Tibial nerve (tissue), 4 donors: ENCODE measurements at places on chromosomes 11 and 22. TPM values are rescaled to one million over a fixed set of nuclear protein-coding genes. Genes with fewer than 3 reads are reported as not detected.

APOBEC3A gene
- total RNA-seq, result not detected

DNA sequence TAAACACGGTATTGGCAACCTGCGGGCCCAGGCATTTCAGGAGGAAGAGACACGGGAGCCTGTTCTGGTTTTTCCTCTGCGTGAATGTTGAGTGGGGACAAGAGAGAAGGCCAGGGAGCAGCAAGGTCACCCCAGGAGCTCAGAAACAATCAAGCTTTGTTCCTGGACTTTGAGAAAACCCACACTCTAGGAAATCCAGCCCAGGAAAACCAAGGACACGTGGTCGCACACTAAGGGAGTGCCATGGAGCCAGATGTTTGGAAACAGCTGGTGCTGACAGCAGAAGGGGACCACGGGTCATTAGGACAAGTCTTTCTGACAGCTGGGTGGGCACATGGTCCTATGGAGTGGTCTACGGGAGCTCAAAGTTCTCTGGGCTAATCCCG is 44.1 kb downstream of the MYH9 start:
- no peak overlapping the region for H3K4me3 ChIP-seq
- H3K4me1 ChIP-seq, result peaks cover 76% of the 10 kb centered on the region
- DNase-seq, result no peak

DNA sequence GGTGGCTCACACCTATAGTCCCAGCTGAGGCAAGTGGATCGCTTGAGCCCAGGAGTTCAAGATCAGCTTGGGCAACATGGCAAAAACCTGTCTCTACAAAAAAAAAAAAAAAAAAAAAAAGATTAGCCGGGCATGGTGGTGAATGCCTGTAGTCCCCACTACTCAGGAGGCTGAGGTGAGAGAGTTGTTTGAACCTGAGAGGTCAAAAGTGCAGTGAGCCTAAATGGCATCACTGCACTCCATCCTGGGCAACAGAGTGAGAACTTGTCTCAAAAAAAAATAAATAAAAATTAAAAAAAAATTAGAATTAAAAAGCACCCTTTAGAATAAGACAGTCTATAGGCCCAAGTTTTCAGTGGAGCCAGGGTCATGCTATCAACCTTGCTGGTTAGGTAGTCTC is 95.5 kb downstream of the PDHX start:
- no peaks in the 10 kb centered on the region for H3K36me3 ChIP-seq
- H3K4me3 ChIP-seq, result no peak overlapping the region
- no peaks in the 10 kb centered on the region for H3K27me3 ChIP-seq
- peaks cover 11% of the 10 kb centered on the region for H3K4me1 ChIP-seq
- no peak overlapping the region for H3K27ac ChIP-seq

DNA sequence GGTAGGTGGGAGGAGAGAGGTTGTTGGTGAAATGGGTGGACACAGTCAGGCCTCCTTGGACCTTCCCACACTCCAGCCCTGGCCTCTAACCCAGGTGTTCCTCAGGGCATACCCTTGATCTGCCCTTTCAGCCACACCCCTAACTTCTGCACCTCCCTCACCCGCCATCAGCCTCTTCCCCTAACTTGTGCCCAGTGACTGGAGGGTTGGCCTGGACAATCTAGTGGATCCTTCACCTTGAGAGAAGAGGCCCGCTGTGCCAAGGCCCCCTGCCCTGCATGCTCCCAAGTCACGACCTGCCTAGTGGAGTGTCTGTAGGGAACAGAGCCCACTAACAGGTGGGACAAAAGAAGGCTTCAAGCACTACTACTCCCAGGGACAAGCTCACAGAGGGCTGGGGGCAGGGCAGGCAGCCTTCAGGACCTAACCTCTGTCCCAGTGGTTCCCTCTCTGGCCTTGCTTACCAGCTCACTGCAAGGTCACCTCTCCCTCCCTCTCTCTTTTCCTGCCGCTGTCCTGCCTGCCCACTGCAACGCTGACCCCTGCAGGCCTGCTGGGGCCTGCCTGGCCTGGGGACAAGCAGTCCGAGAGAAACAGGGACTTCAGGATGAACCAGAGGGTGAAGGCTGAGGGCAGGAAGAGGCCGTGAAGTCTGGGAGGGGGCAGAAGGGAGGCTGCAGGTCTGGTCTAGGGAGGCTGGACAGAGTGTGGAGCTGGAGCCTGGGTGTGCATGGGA is 3.3 kb downstream of the SYT7 start:
- H3K27ac ChIP-seq, result no peak overlapping the region
- H3K27me3 ChIP-seq, result peaks cover 38% of the 10 kb centered on the region
- H3K4me3 ChIP-seq, result no peak overlapping the region
- H3K4me1 ChIP-seq, result peaks cover 10% of the 10 kb centered on the region
- no peak for DNase-seq

DNA sequence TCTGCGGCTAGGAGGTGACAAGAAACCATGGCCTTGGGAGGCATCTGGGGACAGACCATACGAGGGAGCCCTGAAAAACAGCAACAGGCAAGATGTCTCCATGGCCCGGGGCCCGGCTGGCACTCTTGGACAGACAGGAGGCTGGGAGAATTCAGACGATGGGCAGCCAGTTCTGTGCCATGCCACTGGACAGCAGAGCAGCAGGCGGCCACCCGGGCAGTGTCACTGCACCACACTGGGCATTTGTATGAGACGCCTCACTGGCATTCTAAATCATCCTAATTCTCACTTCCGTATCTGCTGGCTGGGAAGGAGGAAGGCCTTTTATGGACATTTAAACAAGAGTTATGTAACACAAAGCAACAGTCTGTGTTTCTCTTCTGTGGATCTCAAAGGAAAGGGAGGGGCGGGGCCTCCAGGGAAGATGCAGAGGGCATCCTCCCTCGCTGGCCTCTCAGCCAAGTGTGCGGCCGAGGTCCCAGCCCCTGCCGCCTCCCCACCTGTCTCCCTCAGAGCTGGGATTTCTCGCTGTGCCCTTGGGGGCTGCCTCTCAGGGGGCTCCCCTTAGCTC is 350.3 kb downstream of the SHANK2 start:
- H3K4me3 ChIP-seq, result no peak overlapping the region
- no peaks in the 10 kb centered on the region for H3K27me3 ChIP-seq
- H3K36me3 ChIP-seq, result no peaks in the 10 kb centered on the region
- H3K27ac ChIP-seq, result no peak overlapping the region
- H3K4me1 ChIP-seq, result no peaks in the 10 kb centered on the region

- peak overlapping the region; percentile 69 for H3K4me3 ChIP-seq
- no peaks in the 10 kb centered on the region for H3K36me3 ChIP-seq
- peak overlapping the region; percentile 90 for H3K27ac ChIP-seq
- H3K27me3 ChIP-seq, result no peaks in the 10 kb centered on the region
- DNase-seq, result no peak
Observed at GRCh38 chr22:25404556-25404927, 159.9 kb upstream of the GRK3 start.

ADAMTS8 gene
- 1.7 TPM for total RNA-seq

DNA sequence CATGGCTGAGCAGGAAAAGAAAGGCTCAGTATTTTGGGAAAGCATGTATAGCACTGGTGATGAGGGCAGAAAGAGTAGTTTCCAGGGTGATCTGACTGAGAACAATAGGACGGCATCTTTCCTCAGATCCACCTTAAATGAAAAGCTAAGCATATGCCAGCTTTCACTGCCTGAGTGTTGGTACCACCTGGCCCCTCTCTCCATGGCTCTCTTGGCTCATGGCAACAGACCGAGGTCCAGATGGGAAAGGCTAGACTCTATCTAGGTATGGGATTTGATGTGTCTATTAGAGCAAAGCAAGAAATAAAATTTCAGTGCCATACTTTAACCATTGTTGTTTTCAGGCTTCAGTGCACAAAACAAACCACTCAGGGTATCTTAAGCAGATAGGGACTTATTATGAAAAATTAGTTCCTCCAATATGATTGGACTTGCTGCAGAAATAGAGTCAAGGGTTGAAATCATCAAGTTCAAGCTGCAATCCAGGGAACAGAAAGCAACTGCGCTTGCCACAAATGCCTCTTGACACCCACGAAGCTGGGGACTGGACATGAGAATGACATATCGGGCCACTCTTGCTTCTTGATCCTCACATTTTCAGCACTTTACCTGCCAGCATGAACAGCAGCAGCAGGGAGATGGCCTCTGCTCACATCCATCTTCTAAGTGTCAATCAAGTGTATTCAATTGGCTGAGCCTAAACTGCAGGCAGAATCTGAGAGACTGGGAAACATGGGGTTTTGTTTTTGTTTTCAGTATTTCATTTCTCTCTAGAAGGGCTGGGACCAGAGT is 64.0 kb upstream of the SNX19 start:
- H3K27ac ChIP-seq, result no peak overlapping the region
- H3K4me1 ChIP-seq, result no peaks in the 10 kb centered on the region
- H3K27me3 ChIP-seq, result no peaks in the 10 kb centered on the region
- no peak overlapping the region for H3K4me3 ChIP-seq

VSTM5 gene
- 2.6 TPM for total RNA-seq

AMPD3 gene
- 1.8 TPM for total RNA-seq

NRIP3 gene
- total RNA-seq, result 0.42 TPM

GRCh38 chr11:130122141-130122575 is 37.4 kb upstream of the ST14 start:
- H3K4me1 ChIP-seq, result peaks cover 49% of the 10 kb centered on the region
- H3K27ac ChIP-seq, result peak overlapping the region; percentile 15
- no peak overlapping the region for H3K4me3 ChIP-seq
- DNase-seq, result no peak
- H3K27me3 ChIP-seq, result no peaks in the 10 kb centered on the region

PDGFB gene
- total RNA-seq, result 12.0 TPM
